ENCODE measurements at places on chromosomes 3 and 15. TPM values are rescaled to one million over a fixed set of nuclear protein-coding genes. Genes with fewer than 3 reads are reported as not detected.
A peak's percentile ranks its signal among the peaks of the same experiment; 100 is the strongest.

DNA sequence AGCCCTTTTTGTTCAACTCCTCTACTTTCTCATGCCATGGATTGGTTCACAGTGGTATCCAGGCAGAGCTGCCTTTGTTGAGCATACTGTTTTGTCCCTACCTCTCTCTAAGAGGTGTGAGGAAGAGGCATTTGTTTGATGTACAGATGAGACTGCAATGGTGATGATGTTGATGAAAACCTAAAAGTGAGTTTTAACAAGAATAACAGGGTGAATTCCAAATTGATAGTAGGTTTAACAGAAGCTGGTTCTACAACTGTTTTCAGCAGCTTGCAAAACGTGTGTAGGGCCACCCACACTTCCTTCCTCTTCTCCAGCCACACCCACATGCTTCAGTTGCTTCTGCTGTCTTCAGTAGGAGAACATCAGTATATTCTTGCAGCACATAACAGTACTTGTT lies 10.2 kb downstream of the SNRK start:
- no peak for DNase-seq

DNA sequence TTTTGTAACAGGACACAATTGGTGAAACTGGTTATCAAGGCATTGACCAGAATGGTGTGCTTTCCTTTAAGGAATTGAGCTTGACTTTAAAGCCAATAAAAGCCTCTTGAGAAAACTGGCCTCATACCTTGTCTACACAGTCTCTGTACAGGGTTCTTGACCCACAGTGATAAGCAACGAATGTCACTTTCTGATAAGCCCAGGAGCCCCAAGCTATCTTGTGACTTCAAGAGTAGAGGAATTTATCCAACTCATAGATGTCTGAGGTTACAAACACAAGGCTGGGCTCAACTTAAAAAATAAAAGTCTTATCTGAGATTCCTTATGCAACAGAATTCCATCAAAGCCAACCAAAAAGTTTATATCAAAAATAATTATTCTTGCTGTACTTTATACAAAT lies 212.1 kb downstream of the GBE1 start:
- no peak for DNase-seq

Gene ADAMTSL3
- not detected for total RNA-seq

Gene HRH1
- 22.6 TPM for total RNA-seq

GRCh38 chr3:70464876-70465275 lies 152.4 kb upstream of the MDFIC2 start:
- DNase-seq, result no peak

Gene FAM98B
- 13.0 TPM for total RNA-seq

Gene RHOV
- 0.20 TPM for total RNA-seq

- no peak for DNase-seq
Observed at GRCh38 chr15:74430510-74430951, 3.2 kb downstream of the SEMA7A start.

Gene SLC2A2
- total RNA-seq, result not detected

Gene CCR8
- total RNA-seq, result not detected

GRCh38 chr3:186318135-186318534 lies 43.9 kb downstream of the DGKG start:
- peak; percentile 29 for DNase-seq

- DNase-seq, result peak; percentile 34
Observed at GRCh38 chr3:46168583-46169345, 39.3 kb downstream of the CCR1 start.

- no peak for DNase-seq
Observed at GRCh38 chr3:74127256-74127655, 487.2 kb downstream of the CNTN3 start.

- DNase-seq, result no peak
Observed at GRCh38 chr3:126558336-126559071, at the start of gene C3orf22. C3orf22 (minus strand) TSS chr3:126558932; CDS start chr3:126553390, 5,542 bp downstream.

Gene TM4SF1
- total RNA-seq, result 87.2 TPM

GRCh38 chr15:67824197-67824968 lies 926 bp upstream of the SKOR1 start:
- no peak for DNase-seq

DNA sequence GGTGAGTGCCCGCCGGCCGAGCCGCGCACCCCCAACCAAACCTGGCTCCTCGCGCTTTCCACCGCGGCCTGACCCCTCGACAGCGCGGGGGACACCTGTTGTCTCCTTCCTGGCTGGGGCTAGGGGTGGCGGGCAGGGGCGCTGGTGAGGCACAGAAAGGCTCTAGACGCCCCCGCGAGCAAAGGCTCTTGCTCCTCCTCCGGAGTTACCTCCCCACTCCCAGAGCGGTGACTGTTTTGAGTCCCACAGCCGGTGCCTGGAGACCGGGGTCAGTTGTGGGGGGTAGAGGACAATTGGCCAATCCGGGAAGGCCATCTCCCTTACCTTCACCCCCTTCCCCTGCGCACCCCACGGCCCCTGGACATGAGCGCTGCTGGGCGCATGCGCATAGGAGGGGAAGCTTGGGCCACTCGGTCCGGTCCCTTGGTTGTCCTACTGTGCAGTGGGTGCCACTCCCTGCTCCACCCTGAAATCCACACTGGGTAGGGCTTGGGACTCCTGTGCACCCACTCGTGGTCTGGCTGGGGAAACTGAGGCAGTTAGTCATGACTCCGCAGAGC lies 554 bp downstream of the CHST13 start:
- no peak for DNase-seq

Gene CCK
- total RNA-seq, result 7.7 TPM

Gene TBCCD1
- 18.1 TPM for total RNA-seq

Gene ENTPD3
- not detected for total RNA-seq

Gene CAMK2N2
- 0.29 TPM for total RNA-seq

Gene CAMP
- total RNA-seq, result 0.20 TPM

- DNase-seq, result no peak
Observed at GRCh38 chr3:44987332-44987731, 11.3 kb downstream of the EXOSC7 start.

- no peak for DNase-seq
Observed at GRCh38 chr3:36172699-36173098, 207.6 kb upstream of the STAC start.

DNA sequence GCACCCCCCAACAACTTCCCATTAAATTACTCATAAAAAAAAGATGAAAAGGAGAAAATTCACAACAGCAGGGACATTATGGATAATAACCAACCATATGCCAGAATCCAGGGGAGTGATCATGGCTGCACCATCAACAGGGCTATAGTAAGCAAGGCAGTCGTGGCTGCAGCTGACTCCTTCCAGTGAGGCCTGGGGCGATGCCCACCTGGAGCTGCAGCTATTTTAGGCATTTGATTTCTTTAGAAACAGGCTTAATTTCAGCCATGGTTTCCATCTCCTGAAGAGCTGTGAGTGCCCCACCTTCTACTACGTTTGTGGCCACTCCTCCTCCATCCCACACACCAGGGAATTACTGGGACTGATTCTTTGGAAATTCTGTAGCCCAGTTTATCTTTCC lies 84.0 kb downstream of the MINAR1 start:
- DNase-seq, result no peak

- no peak for DNase-seq
Observed at GRCh38 chr15:71899674-71900073, 89.3 kb downstream of the NR2E3 start.

- peak; percentile 30 for DNase-seq
Observed at GRCh38 chr3:101074518-101074917, 81.3 kb upstream of the ABI3BP start.

- DNase-seq, result no peak
Observed at GRCh38 chr3:40850861-40851260, 326.1 kb downstream of the ZNF621 start.

DNA sequence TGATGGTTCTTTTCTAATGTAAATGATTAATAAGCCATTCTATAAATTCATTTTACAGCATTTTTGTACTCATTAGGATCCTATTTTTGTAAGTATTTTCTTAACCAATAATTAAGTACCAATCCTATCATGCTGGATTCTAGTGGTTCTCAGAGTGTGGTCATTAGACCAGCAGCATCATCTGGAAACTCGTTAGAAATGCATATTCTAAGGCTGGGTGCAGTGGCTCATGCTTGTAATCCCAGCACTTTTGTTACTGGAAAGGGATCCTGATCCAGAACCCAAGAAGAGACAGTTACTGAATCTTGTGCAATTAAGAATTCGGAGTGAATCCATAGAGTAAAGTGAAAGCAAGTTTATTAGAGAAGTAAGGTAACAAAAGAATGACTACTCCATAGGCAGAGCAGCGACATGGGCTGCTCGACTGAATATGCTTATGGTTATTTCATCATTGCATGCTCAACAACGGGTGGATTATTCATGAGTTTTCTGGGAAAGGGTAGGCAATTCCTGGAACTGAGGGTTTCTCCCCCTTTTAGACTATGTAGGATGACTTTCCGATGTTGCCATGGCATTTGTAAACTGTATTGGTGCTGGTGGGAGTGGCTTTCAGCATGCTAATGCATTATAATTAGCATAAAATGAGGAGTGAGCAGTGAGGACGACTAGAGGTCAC lies 9.9 kb upstream of the CEMIP start:
- no peak for DNase-seq

Gene P4HTM
- total RNA-seq, result 3.3 TPM

DNA sequence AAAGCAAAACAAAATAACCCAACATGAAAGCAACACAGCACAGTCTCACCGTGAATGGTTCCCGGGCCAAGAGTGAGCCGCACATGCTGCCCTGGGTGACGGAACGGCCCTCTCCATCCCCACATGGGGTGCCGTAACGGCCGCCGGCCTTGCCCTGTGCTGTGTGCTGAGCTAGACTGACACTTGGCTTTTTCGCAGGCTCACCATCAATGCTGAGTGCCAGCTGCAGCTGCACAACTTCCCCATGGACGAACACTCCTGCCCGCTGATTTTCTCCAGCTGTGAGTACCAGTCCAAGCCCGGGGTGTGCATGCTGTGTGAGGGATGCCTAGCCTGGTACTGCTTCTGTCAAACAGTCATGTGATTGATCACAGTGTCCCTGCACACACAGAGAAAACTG lies 357.6 kb downstream of the GABRG3 start:
- DNase-seq, result no peak

- DNase-seq, result peak; percentile 93
Observed at GRCh38 chr3:55065331-55065730, 137.5 kb upstream of the LRTM1 start.

DNA sequence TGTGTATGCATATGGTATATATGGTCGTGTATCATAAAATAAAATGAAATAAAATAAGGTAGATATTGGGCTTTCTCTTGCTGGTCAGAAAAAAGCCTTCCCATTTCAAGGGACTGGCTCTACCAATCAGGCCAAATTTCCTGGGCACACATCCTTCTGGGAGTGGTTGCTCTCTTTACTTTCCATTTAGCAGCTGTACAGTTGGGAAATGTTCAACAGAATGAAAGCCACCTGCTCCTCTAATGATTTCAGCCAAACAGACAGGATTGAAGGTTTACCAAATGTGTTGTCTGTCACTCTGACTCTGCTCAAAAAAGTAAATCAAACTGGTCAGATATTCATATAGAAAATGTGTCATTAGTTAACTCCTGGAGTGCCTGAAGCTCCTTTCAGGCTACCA lies 380.4 kb downstream of the ROBO2 start:
- no peak for DNase-seq

DNA sequence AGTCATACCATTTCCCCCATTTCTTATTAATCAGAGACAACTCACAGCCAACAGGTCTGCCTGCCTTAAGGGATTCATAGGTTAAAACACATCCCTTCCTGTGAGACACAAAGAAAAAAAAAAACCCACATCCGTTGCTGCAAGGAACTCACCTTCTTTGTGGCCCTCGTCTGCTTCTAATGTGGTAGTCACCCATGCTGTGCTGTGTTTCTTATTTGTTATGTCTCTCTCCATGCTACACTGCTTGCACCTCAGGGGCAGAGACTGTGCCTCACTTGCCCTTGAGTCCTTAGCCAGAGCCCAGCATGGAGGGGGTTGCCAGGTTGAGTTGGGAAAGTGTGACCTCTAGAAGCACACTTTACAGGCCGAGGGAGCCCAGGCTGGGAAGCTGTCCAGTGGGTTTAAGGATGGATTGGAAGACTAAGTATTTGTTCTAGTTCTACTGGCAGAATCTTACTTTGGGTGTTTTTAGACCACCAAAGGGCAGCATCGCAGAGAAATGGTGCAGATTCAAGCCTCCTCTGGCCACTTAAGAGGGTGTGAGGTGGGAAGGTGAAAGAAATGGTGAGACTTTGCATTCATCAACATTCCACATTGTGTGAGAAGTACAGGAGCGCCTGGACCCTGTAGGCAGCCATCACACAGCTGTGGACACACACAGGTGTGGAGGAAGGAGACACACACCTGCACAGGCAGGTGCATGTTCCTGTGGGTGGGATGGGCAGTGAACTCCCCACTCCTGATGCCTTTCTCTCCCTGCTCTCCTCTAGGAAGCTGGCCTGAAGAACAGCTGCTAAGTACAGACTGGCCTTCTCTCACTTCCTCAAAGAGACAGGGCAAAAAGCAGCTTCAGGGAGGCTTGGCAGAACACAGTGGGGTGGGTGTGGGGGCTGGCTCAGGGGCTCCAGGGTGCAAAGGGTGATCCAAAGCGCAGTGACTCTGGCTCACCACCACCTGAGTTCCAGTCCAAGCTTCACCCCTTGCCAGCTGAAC lies 48.8 kb downstream of the GLB1 start:
- DNase-seq, result no peak

DNA sequence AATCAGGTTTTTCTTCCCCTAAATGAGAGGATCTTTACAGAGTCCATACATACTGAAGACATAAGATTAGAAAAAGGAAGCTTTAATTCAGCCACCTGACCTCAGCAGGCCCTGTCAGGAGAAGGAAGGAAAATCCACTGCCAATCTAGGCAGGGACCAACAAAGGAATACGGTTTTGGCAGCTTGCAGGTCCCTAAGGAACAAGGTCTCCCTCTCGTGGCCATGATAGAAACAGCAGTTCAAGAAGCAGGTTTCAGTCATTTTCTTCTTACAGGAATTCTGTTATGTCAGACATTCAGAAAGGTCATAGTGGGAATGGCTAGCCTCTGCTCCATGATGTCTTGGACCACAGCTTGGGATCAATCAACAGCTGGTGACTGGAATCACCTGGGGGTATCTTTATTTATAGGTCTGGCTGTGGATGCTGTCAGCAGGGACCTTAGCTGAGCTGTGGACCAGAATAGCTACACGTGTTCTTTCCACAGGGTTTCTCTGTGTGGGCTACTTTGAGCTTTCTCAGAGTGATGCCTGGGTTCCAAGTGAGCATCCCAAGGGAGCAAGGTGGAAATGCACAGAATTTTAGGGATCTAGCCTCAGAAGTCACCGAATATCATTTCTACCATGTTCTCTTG lies 9.4 kb upstream of the CMSS1 start:
- peak; percentile 75 for DNase-seq

Data from RPMI7951 (cell line).